ENCODE measurements at places on chromosomes 5 and 9.
A peak's percentile ranks its signal among the peaks of the same experiment; 100 is the strongest.

GRCh38 chr9:101408374-101409078, 9.9 kb downstream of the ZNF189 start:
- no peak for DNase-seq

DNA sequence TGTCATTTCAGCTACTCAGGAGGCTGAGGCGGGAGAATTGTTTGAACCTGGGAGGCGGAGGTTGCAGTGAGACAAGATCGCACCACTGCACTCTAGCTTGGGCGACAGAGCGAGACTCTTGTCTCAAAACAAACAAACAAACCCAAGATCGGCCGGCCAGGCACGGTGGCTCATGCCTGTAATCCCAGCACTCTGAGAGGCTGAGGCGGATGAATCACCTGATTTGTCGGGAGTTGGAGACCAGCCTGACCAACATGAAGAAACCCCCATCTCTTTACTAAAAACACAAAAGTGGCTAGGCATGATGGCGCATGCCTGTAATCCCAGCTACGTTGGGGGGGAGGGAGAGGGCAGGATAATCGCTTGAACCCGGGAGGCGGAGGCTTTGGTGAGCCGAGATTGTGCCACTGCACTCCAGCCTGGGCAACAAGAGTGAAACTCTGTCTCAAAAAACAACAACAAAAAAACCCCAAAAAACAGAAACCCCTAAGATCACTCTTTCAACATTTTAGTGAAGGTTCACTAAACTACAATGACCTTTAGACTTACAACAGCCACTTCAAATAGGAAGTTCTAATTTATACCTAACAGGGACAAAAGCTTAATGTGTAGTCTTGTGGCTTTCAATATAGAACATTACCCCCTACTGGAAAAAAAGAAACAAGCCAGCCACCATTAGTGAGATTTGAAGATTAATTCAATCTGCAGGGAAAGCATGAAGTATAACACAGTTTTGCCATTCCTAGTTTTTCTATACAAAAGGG, 7.0 kb downstream of the HSPA9 start:
- DNase-seq, result no peak

DNA sequence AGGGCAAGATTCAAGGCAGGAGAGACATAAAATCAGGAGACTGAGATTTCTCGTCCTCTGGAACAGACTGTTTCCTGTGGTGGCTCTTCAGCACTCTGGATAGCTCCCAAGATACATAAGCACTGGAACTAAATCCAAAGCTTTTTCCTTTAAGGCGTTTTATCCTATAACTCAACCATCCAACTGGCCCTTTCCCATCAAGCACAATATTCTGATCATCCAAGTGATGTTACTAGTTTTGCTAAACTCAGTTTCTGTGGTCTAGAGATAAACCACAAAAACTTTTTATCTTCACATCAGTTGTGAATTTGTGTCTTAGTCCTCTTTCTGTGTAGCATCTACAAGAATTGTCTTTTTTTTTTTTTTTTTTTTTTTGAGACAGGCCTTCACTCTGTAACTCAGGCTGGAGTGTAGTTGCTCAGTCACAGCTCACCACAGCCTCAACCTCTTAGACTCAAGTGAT, 299.4 kb downstream of the COX7C start:
- no peak for DNase-seq

GRCh38 chr5:163033656-163034055, 403.7 kb upstream of the CCNG1 start:
- DNase-seq, result no peak

DNA sequence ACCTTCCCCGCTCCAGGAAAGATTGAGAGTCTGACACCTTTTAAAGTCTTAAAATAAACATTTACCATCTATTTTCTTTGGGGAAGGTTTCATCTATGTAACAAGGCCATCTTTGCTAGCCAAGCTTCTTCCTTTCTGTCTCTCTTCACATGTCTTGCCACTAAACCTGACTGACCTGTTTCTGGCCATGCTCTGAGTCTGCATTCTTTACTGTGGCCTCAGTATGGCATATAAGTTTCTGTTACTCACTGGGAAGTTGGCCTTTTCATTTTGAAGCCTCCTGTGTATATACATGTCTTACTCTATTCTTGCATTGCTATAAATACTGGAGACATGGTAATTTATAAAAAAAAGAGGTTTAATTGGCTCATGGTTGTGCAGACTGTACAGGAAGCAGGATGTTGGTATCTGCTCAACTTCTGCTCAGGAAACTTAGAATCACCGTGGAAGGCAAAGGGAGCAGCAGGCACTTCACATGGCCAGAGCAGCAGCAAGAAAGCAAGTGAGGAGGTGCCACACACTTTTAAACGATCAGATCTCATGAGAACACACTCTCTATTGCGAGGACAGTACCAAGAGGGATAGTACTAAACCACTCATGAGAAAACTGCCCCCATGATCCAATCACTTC, 48.1 kb downstream of the KCNV2 start:
- no peak for DNase-seq

DNA sequence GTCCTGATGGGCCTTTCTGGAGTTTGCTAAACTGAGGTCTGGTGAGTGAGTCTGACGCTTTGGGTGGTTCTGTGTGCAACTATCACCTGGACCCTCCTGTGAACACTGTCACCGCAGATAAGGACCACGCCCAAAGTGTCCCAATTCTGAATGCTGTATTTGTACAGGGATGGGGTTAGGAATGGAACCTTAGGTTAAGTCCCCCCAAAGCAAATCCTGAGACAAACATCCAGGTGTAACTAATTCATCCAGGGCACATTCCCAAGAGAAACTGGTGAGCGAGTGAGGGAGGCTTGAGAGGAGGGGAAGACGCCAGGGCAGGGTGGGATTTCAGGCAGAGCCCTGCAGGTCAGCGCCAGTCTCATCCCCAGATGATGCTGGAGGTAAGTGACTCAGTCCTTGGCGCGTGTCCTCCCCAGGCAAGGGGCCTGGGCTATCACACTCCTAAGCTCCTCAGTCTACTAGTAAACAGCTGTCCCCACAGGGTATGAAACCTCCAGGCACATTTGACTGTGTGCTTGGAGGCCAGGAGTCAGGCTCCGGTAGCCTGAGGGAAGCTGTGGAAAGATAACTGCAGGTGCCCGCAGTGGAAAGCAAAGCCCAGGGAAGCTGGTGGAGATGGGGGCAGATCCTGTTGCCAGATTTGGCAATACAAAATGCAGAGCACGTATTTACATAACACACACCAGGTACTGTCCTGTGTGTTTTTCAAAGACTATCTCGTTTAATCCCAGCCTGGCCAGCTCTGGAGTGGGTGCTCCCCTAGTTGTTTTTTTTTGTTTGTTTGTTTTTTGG, 66.7 kb downstream of the IL6ST start:
- no peak for DNase-seq

DNA sequence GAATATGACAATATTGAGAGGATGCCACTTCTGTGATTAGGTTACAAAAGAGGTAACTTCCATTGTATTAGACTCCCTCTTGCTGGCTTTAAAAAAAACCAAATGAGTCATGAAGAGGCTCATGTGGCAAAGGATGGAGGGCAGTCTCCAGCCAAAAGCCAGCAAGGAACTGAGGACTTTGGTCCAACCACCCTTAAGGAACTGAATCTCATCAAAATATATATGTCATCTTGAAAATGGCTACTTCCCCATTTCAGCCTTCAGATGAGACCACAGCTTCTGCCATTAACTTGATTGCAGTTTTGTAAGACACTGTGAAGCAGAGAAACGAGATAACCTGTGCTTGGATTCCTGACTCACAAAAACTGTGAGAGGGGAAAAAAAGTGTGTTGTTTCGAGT, 15.5 kb upstream of the TRIM32 start:
- DNase-seq, result no peak

DNA sequence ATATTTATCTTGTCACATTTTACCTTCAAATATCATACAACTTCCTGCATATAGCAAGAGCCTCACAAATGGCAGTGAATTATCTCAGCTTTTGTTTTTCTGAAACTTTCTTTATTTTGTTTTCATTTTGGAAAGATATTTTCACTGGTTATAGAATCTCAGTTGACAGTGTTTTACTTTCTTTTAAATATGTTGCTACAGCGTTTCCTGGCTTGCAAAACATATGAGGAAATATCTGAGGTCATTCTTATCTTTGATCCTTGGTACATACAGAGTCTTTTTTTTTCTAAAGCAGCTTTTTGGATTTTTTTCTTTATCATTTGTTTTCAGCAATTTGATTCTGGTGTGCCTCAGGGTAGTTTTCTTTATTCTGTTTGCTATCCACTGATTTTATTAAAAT, 77.6 kb upstream of the CEP78 start:
- no peak for DNase-seq

GRCh38 chr5:3226196-3226920, 369.3 kb upstream of the IRX1 start:
- no peak for DNase-seq

DNA sequence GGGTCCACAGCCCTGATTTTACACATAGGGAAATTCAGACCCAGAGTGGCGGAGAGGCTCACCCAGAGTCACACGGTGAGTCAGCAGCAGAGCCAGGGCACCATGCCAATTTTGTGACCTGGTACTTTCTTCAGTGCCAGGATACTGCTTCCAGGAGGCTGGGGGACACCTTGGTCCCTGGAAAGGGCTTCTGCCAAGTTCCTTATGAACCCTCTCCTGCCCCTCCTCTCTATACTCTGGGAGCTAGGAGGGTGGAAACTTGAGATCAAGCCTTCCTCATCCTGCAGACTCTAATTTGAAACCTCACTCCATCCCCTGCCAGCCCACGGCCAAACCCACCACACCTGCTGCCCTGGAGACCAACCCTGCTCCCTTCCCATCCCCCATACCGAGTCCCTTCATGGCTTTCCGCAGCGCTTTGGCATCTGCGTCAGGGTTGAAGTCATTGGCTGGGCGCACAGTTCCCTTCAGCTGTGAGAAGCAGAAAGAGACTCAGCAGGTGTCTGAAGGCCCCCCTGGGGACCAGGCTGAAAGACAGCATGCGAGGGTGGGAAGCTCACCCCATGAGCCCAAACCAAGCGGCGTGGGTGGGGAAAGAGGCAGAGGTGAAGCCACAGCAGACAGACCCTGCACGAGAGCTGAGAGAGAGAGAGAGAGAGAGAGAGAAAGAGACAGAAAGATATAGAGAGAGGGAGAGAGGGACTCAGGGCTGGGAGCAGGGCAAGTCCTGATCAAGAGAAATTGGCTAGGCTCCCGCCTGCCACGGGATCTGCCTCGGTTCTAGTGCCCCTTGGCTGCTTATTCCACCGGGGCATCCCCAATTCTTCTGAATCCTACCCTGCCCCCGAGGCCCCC, 33.5 kb downstream of the ANXA6 start:
- peak; percentile 67 for DNase-seq

GRCh38 chr5:67257077-67257476, 60.5 kb upstream of the CD180 start:
- DNase-seq, result no peak

- no peak for DNase-seq
These were observed 604.8 kb upstream of the RORB start for GRCh38 chr9:73892335-73892734.

DNA sequence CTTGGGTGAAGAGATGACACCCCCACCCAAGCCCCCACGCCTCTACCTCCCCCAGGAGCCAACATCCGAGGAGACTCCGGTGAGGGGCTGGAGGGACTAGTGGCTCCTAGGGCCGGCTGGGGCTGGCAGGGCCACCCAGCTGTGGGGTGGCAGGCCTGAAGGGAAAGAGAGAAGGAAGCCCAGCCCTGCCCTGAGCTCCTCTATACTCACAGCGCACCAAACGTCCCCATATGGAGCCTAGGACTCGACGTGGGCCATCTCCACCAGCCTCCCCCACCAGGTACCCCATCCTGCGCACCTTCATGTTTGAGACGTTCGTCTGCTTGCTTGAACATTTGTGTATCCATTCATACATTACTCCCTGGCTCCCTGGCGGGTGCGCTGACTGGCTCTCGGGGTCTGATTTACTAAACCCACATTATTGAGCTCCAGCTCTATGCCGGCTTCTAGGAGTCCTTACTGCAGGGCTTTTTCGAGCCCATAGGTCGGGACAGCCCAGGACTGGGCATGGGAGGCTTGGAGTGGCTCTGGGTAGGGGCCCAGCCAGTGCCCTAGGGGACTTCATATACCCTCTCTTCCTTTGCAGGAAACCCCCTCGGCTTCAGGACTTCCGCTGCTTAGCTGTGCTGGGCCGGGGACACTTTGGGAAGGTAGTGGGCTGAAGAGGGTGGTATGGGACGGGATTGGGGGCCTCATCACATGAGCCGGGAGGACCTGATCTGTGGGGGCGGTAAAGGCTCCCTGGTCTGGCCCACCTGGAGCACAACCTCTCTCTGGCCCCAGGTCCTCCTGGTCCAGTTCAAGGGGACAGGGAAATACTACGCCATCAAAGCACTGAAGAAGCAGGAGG, 9.1 kb downstream of the ZDHHC12 start:
- DNase-seq, result no peak

DNA sequence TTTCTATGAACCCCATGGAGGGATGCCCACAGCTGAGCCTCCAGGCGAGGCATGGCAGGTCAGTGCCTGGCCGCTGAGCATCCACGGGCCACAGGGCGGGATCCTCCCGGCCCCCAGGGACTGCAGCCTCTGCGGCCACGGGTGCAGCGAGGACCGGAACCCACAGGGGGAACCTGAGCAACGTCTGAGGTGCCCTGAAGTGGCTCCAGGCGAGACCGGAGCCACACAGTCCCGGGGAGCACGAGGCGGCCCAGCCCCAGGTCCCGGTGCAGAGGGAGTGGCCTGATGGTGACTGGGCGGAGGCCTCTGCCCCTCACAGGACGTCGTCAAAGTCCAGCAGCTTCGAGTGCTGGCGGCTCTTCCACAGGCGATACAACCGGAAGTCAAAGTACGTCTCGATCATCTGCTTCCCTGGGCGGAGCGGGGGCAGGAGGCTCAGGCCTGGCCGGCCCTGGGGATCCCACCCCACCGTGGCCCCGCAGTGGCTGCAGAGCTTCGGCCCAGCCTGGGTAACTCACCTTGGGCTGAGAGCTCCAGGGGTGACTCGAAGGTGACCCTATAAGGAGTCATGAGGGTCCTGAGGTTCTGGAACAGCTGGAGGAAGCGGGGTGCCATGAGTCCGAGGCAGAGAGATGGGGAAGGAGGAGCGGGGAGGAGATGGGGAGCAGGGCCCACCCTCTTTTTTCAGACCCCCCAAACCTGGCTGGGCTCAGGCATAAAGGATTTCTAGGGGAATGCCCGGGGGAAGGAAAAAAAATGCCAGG, 8.1 kb upstream of the ENTPD8 start:
- DNase-seq, result no peak

DNA sequence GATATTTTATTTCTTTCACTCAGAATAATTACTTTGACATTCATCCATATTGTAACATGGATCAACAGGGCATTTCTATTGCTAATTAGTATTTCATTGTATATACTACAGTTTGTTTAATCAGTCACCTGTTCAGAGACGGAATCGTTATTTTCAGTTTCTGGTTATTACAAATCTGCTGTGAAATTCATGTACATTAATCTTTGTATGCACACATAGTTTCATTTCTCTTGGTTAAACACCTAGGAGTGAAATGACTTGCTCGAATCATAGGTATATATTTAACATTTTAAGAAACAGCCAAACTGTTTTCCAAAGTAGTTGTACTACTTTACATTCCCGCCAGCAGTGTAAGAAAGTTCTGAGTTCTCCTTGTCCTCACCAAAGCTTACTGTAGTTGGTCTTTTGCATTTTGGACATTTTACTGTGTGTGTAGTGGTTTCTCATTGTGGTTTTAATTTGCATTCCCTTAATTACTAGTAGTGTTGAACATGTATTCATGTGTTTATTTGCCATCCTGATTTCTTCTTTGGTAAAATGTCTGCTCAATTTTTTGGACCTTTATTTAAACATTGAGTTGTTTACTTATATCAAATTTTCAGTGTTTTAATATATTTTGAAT, 198.2 kb downstream of the SAXO1 start:
- no peak for DNase-seq

- DNase-seq, result no peak
These were observed 1.7 kb downstream of the CANX start for GRCh38 chr5:179700401-179700918.
